ENCODE measurements at places on chromosomes 4 and X.
A peak's percentile ranks its signal among the peaks of the same experiment; 100 is the strongest.

GRCh38 chr4:96497621-96498020, 657.7 kb downstream of the PDHA2 start:
- no peak for DNase-seq

DNA sequence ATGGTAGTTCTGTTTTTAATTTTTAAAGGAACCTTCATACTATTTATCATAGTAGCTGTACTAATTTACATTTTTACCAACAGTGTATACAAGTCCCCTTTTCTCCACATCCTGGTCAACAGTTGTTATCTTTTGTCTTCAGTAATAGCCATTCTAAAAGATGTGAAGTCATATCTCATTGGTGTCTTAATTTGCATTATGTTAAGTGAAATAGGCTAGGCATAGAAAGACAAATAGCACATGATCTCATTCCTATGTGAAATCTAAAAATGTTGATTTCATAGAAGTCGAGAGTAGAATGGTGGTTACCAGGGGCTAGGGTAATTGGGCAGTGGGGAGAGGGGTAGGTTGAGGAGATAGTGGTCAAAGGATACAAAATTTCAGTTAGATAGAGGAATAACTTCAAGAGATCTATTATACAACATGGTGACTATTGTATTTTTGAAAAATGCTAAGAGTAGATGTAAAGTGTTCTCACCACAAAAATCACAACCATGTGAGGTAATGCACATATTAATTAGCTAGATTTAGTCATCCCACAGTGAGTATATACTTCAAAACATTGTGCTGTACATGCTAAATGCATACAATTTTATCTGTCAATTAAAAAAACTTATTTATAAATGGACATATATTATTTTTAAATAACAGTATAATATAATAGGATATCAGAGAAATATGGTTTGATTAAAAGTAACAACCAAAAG, 58.9 kb downstream of the DIAPH2 start:
- no peak for DNase-seq

DNA sequence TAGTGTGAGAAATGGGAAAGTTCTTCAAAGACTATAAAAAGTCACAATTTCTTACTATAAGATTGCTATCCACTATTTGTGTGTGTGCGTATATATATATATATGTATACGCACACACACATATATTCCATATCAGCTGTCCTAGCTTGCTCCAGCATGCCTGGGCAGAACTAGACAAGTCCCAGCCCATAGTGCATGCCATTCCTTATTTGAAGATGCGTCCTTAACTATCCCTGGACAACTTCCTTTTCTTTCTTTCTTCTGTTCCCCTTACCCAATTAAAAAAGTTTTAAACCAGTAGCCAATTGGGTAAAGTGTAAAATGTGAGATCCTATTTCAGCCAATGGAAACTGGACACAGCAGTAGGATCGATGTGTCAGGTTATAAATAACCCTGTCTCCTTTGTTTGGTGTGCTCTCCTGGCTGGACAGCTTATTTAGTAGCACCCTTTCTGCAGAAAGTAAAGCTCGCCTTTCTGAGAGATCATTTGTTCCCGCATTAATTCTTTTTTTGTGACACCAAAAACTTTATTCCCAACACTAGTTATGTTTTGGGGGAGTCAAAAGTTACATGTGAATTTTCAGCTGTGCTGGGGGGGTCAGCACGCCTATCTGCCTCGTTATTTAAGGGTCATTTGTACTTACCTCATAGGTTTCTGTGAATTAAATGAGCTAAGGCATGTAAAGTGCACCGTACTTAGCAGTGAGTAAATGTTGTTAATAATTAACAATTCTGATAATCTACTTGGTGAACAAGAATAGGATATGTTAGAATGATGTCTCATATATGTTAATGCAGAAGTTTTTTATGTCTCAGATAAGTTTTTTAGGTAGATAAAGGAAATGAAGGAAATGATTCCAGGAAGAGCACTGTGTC, 40.9 kb downstream of the KDM6A start:
- DNase-seq: no peak

DNA sequence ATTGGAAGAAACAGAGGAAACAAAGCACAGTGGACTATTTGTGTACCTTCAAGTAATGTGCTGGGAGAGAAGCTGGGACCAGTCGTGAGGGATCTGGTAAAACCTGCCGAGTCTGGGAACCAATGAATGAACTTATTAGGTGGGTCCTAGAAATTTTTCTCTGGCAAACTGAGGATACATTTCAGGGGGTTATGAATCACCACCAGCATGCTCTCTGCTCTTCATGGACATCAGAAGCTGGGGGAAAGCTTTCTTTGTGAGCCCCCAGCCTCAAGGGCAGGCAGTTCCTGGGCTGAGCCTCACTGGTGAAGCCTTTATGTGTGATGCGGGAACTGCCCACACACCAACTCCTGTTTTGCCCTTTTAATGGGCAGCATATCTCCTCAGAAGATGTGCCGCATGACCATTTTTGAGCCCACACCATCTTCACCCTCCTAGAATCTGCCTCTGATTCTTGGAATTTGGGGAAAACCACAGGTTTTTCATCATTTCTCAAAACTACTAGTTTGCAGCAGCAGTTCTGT, 95.4 kb upstream of the ENPP6 start:
- DNase-seq: no peak

DNA sequence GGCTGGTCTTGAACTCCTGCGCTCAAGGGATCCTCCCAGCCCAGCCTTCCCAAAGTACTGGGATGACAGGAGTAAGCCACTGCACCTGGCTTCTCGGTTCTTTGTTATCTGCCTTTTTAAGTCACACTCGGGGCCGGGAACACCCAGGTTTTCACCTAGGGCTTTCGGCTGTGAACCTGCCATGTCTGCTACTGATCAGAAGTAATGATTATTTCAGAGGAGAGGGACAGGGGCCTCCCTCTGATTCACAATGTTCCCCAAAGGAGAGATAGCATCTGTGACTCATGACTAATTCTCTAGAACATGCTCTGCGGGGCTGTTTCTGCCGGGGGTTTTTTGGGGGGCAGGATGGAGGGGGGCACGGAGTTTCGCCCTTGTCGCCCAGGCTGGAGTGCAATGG, 26.9 kb downstream of the CRLF2 start:
- no peak for DNase-seq

DNA sequence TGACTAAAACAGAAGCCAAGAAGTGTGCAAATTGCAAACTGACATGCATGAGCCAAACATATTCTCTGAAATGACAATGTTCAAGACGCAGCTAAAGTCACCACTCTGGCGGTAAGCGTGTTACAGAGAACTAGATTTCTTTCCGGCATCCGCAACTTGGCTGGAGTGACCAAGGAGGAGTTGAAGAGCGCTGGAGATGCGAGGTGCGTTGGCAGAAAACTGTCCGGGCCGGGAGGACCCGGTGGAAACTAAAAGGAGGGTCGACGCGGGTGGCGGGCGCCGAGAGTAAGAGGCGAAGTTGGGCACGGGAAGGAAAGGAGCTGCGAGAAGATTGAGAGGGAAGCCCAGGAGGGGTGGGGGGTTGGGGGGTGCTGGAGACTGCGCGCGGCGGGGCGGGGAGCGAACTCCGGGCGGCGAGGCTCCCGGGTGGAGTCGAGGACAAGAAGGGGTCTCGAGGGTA, 807 bp downstream of the SEL1L3 start:
- peak; percentile 69 for DNase-seq

- DNase-seq: no peak
Measured at GRCh38 chr4:11954093-11954492, 525.4 kb upstream of the HS3ST1 start.

DNA sequence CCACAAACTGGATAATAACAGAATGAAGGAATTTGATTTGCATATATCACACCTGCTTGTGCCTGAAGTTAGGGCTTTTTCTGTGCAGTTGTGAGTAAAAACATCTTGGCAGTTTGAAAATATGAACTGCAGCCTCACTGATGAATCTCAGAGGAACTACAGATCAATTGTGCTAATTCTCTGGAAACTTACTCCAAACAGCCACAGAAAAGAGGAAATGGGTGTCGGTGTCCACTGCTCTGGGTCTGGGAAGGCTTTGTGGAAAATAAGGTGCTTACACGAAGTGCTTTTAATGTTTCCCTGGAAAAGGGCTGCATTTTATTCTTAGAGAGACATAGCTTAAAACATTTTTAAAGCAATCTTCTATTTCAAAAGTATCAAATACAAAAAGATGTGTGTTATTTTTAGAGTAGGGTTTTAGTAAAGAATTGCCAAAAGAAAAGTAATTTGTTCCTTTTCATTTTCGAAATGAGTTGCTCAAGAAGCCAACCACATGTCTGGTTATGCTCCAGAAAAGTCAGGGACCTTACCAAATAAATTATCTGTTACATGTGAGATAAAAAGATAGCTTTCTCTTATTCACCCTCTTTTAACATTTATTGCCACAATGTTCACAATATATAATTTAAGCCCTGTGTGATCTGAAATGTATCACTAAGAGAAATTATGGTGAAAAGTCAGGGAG, 240.1 kb downstream of the FRAS1 start:
- DNase-seq: no peak

DNA sequence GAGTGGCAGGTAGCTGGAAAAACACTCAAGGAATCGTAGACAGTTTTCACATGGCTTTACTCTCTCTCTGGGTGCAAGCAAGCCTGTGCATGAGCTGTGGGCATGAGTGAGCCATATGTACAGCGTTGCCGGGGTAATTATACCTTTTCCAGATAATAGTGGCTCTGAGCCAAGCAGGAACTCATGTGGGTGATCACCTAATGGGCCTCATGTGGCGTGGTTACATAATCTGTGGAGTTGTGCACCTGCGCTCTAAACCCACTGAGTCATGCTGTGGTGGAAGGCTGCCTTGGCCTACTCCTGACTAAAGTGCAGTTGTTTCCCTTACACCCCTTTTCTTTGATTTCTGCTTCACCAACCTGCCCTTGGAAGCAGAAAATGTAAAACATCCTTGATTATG, 1564.5 kb upstream of the PCDH10 start:
- no peak for DNase-seq

GRCh38 chrX:46588263-46588662, 14.7 kb downstream of the CHST7 start:
- peak; percentile 78 for DNase-seq

GRCh38 chr4:98656443-98656842, 2.0 kb downstream of the TSPAN5 start:
- no peak for DNase-seq

- DNase-seq: no peak
Measured at GRCh38 chr4:76802236-76803021, 95.5 kb downstream of the SOWAHB start.

DNA sequence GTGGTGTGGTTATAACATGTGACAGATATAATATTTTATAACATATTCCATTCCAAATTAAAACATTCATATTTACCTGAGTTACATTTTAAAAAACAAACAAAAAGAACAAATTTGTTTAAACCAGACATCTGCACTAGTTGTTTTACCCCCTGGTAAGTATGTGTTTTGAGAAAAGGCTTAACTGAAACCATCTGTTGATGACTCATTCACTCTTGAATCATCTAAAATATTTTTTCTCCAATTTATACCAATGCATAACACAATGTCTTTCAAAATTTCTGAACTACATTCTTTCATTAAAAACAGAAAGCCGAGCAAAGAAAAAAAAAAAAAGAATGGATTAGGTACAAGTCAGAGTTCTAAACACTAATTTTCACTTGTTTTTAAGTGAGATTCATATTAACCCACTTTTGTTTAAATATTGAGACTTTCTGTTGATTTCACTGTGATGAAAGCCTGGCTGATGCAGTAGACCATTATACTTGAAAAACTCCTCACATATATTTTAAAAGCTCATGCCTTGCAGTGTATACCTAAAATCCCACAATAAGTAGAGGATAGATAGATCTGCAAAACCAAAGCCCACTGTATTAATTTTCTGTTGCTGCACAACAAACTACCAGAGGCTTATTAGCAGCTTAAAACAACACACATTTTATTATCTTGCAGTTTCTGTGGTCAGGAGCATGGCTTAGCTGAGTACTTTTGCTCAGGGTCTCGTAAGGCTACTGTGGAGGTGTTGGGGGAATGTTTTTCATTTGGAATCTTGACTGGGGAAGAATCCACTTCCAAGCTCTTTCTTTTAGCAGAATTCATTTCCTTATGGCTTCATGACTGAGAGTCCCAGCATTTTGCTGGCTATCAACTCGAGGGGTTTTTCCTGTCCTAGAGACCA, 221.5 kb downstream of the PCDH18 start:
- no peak for DNase-seq

GRCh38 chr4:169142391-169142790, 128.4 kb downstream of the SH3RF1 start:
- DNase-seq: no peak
